ENCODE measurements at places on chromosomes 16 and 17.

GRCh38 chr17:73211745-73212144, 18.9 kb downstream of the COG1 start:
- peak; percentile 76 for DNase-seq

DNA sequence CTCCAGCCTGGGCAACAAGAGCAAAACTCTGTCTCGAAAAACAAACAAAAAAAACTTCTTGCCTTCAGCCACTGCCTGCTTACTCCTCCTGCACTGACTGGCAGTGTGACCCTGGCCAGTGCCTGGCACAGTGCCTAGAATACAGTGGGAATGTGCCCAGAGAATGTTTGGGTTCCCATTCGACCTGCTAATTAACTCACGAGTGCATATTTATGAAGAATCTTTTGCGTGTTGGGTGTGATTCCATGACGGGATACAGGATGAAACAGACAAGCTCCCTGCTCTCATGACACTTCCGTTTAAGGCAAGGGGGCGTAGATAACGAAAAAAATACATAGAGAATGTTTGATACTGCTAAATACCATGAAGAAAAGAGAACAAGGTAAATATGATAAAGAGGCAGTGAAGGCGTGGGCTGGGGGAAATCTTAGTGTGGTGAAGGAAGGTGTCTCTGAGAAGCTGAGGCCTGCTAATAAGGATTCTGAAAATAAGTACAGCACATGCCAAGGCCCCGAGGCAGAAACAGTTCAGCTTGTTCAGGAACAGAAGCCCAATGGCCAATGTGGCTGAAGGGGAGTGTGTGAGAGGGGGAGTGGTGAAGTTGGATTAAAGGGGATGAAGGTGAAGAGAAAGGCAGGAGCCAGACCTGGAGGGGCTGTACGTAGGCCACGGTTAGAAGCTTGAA, 4.3 kb downstream of the ABI3 start:
- no peak for DNase-seq

- DNase-seq, result no peak
These were observed 40.6 kb downstream of the PRMT7 start for GRCh38 chr16:68351463-68351862.

- peak; percentile 89 for DNase-seq
These were observed at the start of gene MSL1 for GRCh38 chr17:40121181-40122135. Gene MSL1, plus strand, starts transcription at chr17:40121971. Its CDS starts 642 bp downstream, at chr17:40122613.

GRCh38 chr17:19733953-19734526, 14.1 kb downstream of the ALDH3A1 start:
- DNase-seq, result no peak

- peak; percentile 56 for DNase-seq
These were observed 2.7 kb upstream of the HSD11B2 start for GRCh38 chr16:67428146-67428731.

GRCh38 chr17:45942284-45942683, 47.9 kb downstream of the MAPT start:
- no peak for DNase-seq

DNA sequence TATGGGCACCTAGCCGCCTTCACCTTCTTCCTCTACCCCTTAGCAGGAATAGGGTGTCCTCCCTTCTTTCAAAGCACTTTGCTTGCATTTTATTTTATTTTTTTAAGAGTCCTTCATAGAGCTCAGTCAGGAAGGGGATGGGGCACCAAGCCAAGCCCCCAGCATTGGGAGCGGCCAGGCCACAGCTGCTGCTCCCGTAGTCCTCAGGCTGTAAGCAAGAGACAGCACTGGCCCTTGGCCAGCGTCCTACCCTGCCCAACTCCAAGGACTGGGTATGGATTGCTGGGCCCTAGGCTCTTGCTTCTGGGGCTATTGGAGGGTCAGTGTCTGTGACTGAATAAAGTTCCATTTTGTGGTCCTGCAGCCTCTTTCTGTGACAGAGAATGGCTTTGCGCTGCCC, 4.6 kb downstream of the TMUB2 start:
- DNase-seq, result no peak

GRCh38 chr16:1543085-1543896, 9.8 kb downstream of the TMEM204 start:
- peak; percentile 43 for DNase-seq
